ENCODE measurements at places on chromosomes 5 and 9. TPM values are rescaled to one million over a fixed set of nuclear protein-coding genes. Genes with fewer than 3 reads are reported as not detected.

DNA sequence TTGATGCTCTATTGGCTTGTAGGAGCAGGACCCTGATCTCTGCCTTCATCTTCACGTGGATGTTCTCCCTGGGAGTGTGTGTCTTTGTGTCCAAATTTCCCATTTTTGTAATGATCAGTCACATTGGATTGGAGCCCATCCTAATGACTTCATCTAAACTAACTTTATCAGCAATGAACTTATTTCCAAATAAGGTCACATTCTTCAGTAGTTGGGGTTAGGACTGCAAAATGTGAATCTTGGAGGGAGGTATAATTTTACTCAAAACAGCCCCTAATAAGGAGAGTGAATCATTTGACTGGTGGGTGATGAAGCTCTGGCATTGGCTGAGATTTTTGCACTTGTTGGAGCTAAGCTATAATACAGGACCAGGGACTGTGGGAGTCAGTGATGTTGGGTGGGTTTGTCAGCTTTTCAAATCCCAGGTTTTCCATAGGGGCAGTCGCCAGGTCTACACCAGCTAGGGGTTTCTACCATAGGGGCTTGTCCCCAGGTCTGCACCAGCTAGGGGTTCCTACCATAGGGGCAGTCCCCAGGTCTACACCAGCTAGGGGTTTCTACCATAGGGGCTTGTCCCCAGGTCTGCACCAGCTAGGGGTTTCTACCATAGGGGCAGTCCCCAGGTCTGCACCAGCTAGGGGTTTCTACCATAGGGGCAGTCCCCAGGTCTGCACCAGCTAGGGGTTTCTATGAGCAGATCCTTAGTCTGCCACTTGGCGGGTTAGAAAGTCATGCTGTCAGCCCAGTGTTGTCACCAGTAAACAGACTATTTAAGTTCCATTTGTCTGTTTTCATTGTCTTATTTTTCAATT is 382.6 kb upstream of the DAP start:
- no peak overlapping the region for H3K27ac ChIP-seq
- no peaks in the 10 kb centered on the region for H3K36me3 ChIP-seq
- H3K4me3 ChIP-seq, result no peak overlapping the region
- no peak for DNase-seq

- H3K36me3 ChIP-seq, result no peaks in the 10 kb centered on the region
- H3K4me3 ChIP-seq, result no peak overlapping the region
- H3K4me1 ChIP-seq, result no peaks in the 10 kb centered on the region
- DNase-seq, result no peak
- H3K27ac ChIP-seq, result no peak overlapping the region
Observed at GRCh38 chr5:128144491-128144890, 60.9 kb downstream of the SLC12A2 start.

DNA sequence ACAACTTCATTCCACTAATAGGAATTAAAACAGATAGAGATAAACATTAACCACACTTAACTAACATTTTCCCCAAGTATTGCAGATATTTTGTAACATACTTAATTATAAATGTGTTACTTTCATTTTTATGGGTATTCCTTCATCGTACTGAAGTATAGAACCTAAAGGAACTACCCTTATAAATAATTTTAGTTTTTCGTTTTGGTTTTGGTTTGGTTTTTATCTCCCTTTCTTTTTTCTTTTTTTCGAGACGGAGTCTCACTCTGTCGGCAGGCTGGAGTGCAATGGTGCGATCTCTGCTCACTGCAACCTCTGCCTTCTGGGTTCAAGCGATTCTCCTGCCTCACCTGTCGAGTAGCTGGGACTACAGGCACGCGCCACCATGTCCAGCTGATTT is 60.1 kb upstream of the LMNB1 start:
- H3K27me3 ChIP-seq, result no peaks in the 10 kb centered on the region
- no peak overlapping the region for H3K27ac ChIP-seq
- no peak for DNase-seq
- no peaks in the 10 kb centered on the region for H3K4me1 ChIP-seq
- no peaks in the 10 kb centered on the region for H3K36me3 ChIP-seq

GRCh38 chr5:78078858-78079257 is 215.6 kb downstream of the AP3B1 start:
- H3K27ac ChIP-seq, result no peak overlapping the region
- no peaks in the 10 kb centered on the region for H3K27me3 ChIP-seq
- no peaks in the 10 kb centered on the region for H3K36me3 ChIP-seq
- no peak for DNase-seq

GRCh38 chr5:80865551-80865950 is 94.6 kb upstream of the RASGRF2 start:
- no peaks in the 10 kb centered on the region for H3K4me1 ChIP-seq
- no peaks in the 10 kb centered on the region for H3K36me3 ChIP-seq
- H3K4me3 ChIP-seq, result no peak overlapping the region
- H3K27ac ChIP-seq, result no peak overlapping the region

DNA sequence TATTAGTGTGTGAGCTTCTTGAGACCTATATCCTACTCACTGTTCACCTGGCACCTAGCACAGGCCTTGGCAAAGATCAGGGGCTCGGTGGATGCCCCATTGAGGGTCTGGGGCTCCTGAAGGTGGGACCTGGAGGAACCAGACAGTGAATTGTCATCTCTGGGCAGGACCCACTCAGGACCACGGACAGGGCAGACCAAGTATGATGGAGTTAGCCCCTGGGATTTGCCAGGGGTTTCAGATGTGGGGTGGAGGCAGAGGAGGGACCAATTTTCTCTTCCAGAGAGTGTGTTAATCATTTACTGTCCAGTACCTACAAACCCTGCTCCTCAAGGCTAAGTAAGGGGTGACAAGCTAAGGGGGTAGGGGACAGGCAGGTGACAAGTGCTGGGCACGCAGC is 29.3 kb upstream of the TBC1D2 start:
- DNase-seq, result no peak
- no peaks in the 10 kb centered on the region for H3K4me1 ChIP-seq
- H3K27me3 ChIP-seq, result no peaks in the 10 kb centered on the region
- no peak overlapping the region for H3K27ac ChIP-seq
- H3K4me3 ChIP-seq, result no peak overlapping the region

DNA sequence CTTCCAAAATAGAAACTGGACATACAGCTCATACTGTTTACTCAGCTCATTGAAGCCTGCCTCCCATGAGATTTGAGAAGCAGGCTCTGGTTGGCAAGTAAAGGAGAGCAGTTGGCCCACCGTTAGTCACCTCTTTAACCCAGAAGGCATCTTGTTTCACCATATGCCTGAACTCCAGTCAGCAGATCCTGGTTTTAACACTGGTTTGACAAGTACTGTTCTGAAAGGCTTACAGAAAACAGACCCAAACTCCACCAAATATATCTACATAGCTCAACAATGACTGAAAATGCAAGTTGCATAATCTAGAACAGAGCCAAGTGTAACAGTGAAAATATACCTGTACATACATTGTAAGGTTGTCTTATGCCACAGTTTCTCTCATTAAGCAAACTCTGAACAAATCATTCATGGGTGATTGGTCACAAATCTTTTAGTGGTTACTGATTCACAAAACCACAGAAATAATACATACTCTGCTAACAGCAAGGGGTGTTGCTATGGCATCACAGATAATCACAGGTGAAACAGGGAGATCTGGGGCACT is 198.8 kb downstream of the BNC2 start:
- no peaks in the 10 kb centered on the region for H3K27me3 ChIP-seq
- no peak for DNase-seq
- H3K36me3 ChIP-seq, result no peaks in the 10 kb centered on the region
- no peak overlapping the region for H3K4me3 ChIP-seq
- H3K4me1 ChIP-seq, result no peaks in the 10 kb centered on the region

- DNase-seq, result no peak
- no peak overlapping the region for H3K4me3 ChIP-seq
- no peaks in the 10 kb centered on the region for H3K4me1 ChIP-seq
- H3K27ac ChIP-seq, result no peak overlapping the region
- H3K36me3 ChIP-seq, result no peaks in the 10 kb centered on the region
- H3K27me3 ChIP-seq, result no peaks in the 10 kb centered on the region
Observed at GRCh38 chr5:169307646-169308045, 6.7 kb upstream of the SLIT3 start.

DNA sequence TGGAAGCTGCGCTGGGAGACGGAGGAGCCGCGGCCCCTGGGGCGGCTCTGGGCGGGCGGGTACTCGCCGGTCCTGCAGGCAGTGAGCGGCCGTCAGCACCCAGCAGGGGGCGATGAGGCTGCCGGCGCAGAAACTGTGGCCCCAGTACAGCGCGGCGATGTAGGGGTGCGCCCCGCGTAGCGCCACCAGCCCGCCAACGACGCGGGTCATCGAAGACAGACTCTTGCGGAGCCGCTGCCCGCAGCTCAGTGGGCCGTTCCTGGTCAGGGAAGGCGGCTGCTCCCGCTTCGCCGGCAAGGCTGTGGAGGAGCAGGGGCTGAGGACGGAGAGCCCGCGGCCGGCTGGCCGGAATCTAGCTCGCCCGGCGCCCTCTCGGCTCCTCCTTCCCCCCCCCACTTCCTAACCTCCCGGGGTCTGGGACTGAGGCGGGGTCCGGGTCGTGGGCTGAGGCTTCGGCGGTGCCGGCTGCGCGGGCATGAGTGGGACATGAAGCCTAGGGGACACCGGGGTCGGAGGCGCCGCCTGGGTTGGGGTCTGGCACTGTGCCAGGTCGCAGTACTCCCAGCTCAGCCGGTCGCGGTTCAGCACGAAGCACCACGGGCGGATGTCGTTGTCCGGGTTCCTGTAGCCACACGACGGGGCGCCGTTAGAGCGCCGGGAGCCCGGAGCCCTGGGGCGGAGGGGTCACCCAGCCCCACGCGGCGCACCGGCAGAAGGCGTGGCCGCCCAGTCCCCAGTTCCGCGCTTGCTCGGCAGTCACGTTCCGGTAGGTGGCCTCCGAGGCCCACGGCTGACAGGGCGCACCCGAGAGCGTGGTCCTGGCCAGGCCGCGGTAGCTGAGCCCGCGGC is 3.6 kb upstream of the PFN3 start:
- DNase-seq, result peak; percentile 52
- H3K27me3 ChIP-seq, result peaks cover 32% of the 10 kb centered on the region
- H3K4me1 ChIP-seq, result peaks cover 38% of the 10 kb centered on the region
- H3K36me3 ChIP-seq, result no peaks in the 10 kb centered on the region
- H3K27ac ChIP-seq, result no peak overlapping the region

GRCh38 chr5:54561651-54562050 is 44.1 kb downstream of the SNX18 start:
- H3K36me3 ChIP-seq, result no peaks in the 10 kb centered on the region
- no peak overlapping the region for H3K4me3 ChIP-seq
- H3K27me3 ChIP-seq, result no peaks in the 10 kb centered on the region

GRCh38 chr9:126722252-126722921 is 82.5 kb upstream of the ZBTB43 start:
- no peaks in the 10 kb centered on the region for H3K4me1 ChIP-seq
- H3K27ac ChIP-seq, result peak overlapping the region; percentile 12
- no peaks in the 10 kb centered on the region for H3K36me3 ChIP-seq
- DNase-seq, result no peak
- H3K27me3 ChIP-seq, result no peaks in the 10 kb centered on the region

DNA sequence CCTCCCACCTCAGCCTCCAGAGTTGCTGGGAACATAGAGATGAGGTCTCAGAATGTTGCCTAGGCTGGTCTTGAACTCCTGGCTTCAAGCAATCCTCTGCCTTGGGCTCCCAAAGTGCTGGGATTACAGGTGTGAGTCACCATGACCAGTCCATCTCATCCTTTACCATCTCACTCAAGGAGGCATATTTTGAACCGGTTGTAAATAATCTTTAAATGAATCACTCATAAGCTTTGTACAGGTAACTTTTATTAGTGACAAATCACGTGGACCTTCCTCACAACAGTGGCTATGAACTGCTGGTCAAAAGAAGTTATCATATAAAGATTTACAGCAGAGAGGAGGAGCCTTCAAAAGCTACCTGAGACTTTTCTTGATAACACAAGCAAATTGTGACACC is 70.7 kb downstream of the RFK start:
- no peak for DNase-seq
- H3K27me3 ChIP-seq, result no peaks in the 10 kb centered on the region
- no peak overlapping the region for H3K27ac ChIP-seq
- H3K4me1 ChIP-seq, result no peaks in the 10 kb centered on the region
- H3K36me3 ChIP-seq, result no peaks in the 10 kb centered on the region

DNA sequence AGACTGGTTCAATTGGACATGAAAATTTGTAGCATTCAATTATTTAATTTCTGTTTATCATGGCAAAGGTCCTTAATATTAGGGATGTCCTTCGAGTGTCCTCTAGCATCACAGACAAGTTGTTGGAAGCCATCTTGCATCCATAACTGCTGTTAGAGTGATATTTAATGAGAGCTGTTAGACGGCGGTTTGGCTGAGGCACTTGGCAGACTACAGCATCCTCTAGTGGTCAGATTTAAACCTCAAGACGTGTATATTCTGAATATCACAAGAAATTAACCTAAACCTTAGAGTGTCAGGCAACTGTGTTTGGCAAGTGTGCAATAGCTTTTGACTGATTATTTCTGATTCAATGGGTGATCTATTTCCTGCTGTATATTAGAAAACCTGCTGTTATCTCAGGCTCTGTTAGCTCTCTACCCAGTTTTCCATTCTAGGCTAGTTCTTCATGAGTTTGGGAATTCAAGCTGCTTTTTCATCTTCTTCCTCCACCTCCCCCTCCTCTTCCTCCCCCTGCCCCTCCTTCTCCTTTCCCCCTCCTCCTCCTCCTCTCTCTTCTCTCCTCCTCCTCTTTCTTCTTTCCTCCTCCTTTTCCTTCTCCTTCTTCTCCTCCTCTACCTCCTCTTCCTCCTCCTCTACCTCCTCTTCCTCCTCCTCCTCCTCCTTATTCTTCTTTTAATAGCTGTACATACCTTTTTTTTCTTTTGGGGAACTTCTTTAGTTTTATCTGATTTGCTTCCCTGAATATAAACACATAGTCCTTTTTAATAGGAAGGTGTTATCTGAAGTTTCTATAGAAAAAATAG is 8.6 kb downstream of the SPINK1 start:
- H3K27ac ChIP-seq, result no peak overlapping the region
- no peak overlapping the region for H3K4me3 ChIP-seq
- no peaks in the 10 kb centered on the region for H3K36me3 ChIP-seq
- H3K27me3 ChIP-seq, result no peaks in the 10 kb centered on the region
- no peak for DNase-seq

- H3K4me1 ChIP-seq, result peaks cover 15% of the 10 kb centered on the region
- H3K36me3 ChIP-seq, result peaks cover 2% of the 10 kb centered on the region
- H3K4me3 ChIP-seq, result no peak overlapping the region
- no peaks in the 10 kb centered on the region for H3K27me3 ChIP-seq
- H3K27ac ChIP-seq, result no peak overlapping the region
Observed at GRCh38 chr5:142886211-142886610, 116.0 kb downstream of the ARHGAP26 start.

- no peak overlapping the region for H3K4me3 ChIP-seq
- DNase-seq, result no peak
- H3K27ac ChIP-seq, result peak overlapping the region; percentile 45
- H3K4me1 ChIP-seq, result peaks cover 14% of the 10 kb centered on the region
Observed at GRCh38 chr5:134581241-134581981, 51.2 kb downstream of the SAR1B start.

GRCh38 chr9:17726298-17726697 is 147.4 kb downstream of the SH3GL2 start:
- no peak for DNase-seq
- H3K4me3 ChIP-seq, result no peak overlapping the region
- H3K4me1 ChIP-seq, result no peaks in the 10 kb centered on the region

- H3K4me3 ChIP-seq, result no peak overlapping the region
- no peak overlapping the region for H3K27ac ChIP-seq
- no peaks in the 10 kb centered on the region for H3K4me1 ChIP-seq
- no peaks in the 10 kb centered on the region for H3K27me3 ChIP-seq
Observed at GRCh38 chr9:91939978-91940377, 10.1 kb downstream of the ROR2 start.

Gene PCDHGB4
- 18.1 TPM for total RNA-seq

Gene ASS1
- total RNA-seq, result 81.7 TPM

Gene ADRB2
- total RNA-seq, result 2.8 TPM

Gene CD14
- total RNA-seq, result 235 TPM

Gene RASEF
- total RNA-seq, result 6.6 TPM

Gene C5orf52
- not detected for total RNA-seq

Gene GRXCR2
- total RNA-seq, result not detected

Gene GARIN3
- total RNA-seq, result not detected

Gene TAF11L13
- total RNA-seq, result not detected

Gene SH3TC2
- total RNA-seq, result 1.1 TPM

Gene ORM2
- not detected for total RNA-seq
